ENCODE measurements at places on chromosomes 6 and 20.

GRCh38 chr6:131362070-131362469 is 211.0 kb upstream of the ARG1 start:
- DNase-seq = no peak

GRCh38 chr6:26474439-26474881 is 16.7 kb downstream of the BTN2A1 start:
- no peak for DNase-seq

DNA sequence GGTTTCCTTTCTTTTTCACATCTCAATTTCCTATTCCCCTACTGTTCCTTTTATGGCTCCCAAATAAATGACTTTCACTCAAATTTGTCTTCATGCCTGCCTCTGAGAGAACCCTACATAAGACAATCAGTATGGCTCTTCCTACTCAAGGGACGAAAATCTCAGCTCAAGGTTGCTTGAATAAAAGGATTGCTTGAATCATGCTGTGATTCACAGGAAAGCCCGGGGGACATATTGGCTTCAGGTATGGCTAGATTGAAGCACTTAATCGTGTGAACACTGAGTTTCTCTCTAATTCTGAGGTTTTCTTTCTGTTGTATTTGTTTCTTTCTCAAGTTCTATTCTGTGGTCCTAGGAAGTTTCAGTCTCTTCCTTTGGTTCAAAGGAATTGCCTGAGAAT is 140.3 kb upstream of the SULF2 start:
- DNase-seq = no peak

DNA sequence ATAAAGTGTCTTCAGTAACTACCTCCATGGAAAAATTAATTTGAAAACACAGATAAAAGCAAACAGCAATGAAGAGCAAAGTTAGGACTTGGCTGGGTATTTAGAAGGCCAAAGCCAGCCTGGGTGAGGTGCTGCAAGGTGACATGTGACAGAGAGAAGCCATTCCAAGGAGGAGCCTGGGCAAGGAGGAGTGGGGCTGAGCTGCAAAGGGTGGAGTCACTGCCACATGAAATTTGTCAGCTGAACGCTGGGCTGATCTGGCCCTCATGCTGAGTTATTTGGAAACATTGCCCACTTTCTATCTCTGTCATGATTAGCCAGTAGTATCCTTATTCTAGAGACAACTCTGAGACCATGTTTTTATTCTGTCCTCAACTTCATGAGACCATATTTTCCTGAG is 76.3 kb downstream of the PERP start:
- DNase-seq = no peak

- DNase-seq = no peak
Measured at GRCh38 chr6:108133594-108134179, 32.1 kb upstream of the NR2E1 start.

DNA sequence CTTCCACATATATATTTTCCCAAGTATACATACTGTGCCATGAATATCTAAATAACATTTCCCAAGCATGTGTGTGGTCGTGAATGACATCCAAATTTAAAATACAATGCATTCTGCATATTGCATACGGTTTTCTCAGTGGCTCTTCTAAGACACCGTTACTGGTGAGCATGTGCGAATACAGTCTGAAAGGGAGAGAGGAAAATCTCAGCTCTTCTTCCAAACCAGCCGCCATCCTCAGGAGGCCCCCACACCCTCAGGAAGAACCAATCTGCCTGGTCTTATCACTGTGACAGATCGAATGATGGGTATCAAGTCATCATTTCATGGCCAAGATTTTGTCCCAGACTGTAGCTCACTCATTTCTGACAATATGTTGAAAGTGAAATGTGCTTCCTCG is 50.7 kb downstream of the ADAT2 start:
- DNase-seq = no peak

DNA sequence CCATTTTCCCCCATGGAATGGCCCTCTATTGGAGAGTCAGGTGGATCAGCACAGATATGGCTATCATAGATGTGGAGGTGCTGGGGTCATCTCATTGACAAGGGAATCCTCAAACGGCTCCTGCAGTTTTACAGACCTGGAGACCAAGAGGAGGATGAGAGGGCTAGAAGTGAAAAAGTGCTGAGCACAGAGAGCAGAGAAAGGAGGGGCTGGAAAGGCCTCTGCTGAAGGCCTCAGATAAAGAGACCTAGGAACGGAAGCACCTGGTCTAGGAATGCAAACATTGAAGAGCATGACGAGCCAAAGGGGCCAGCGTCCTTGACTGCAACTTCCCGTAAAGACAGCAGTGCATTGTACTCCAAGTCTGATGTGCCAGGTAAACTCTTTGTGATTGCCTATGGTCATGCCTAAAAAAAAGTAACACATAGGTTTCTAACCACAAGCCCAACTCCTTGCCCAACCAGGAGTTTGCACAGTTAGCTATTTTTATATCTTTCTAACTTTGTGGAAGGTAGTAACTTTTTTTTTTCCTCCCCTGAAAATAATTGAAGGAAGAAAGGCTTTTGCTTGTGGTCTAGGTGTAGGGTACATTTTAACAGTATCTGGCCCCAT is 15.2 kb downstream of the RSPH4A start:
- no peak for DNase-seq

DNA sequence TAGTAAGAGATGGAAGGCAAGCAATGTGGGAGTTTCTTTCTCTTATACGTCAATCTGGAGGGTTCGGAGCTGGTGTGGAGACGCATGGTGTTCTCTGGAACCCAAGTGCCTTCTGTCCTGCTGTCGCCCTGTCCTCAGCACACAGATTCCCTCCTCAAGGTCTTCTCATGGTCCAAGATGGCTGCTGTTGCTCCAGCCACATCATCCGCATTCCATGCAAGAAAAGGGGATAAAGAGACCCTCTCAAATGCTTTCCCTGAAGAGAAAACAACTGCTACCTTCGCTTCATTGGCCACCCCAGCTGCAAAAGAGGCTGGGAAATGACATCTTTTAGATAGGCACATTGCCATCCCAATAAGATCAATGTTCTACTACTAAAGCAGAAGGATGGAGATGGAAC is 151.2 kb downstream of the ANKRD60 start:
- DNase-seq = no peak

DNA sequence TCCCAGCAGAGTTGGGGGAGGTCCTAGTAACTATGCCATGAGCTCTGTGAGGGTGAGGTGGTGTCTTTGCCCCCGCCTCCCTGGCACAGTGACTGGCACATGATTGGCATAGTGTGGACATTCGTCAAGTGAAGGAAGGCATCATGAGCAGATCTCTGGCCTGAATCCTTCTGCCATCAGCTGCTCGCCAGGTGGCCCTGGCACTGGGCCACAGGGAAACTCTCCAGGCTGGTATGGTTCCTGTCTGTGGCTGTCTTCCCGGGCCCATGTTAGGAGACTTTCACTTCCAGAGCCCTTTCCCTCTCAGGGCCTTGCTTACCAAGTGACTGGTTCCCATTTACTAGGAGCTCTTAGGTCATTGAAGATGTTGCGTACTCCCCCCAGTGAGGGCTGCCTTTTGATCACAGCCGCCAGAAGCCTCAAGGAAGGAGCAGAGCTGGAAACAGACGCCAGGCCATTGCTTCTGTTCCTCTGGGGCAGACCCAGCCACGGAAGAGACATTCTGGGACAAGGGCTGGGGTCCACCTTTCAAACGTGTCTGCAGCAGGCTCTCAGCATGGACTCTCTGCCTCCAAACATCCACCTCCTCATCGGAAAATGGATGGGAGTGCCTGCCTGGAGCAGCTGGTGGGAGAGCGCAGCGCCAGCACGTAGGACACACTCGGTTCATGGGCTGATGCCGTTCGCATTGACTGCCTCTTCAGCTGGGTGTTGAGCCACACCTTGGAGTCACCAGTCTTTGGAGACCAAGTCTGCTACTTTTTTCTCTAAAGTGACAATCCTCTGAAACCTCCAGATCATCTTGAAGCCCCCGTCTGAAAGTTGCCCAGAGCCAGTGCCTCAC is 67.2 kb downstream of the PTPN1 start:
- DNase-seq = no peak
